Psoas muscle (tissue), 8 donors: ENCODE measurements at places on chromosomes 12 and 14. TPM values are rescaled to one million over a fixed set of nuclear protein-coding genes. Genes with fewer than 3 reads are reported as not detected.

- no peak for DNase-seq
Observed at GRCh38 chr14:22980672-22981089, 1.7 kb downstream of the AJUBA start.

B3GNT4 gene
- 0.48 TPM for polyA plus RNA-seq

DNA sequence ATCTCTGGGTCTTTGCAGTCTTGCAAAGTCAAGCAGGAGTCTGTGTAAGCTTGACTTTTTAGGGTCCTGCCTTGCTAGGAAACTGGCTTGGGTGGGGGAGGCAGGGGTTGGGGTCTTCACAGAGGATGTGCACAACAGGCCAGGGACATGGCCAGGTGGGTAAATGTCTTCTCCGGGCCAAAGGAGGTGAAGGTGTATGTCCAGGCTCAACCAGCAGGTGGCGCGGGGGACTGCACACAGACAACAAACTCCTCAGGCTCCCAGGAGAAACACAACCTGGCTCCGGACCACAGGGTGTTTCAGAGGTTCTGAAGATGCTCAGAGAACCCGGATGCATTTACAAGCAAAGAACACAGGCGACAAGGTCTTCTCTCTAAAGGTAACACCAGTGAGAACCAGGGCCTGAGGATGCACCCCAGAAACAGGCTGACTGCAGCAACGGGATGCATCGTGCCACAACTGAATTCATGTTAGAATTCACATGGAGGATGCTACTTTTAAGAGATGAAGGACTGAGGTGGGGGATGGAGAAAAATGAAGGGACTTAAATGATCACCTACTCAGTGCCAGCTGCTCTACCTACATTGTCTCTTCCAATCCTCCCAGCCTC is 56.0 kb downstream of the PLEKHG3 start:
- peak; percentile 74 for DNase-seq

- no peak for DNase-seq
Observed at GRCh38 chr14:61365667-61366212, 44.4 kb downstream of the PRKCH start.

DNA sequence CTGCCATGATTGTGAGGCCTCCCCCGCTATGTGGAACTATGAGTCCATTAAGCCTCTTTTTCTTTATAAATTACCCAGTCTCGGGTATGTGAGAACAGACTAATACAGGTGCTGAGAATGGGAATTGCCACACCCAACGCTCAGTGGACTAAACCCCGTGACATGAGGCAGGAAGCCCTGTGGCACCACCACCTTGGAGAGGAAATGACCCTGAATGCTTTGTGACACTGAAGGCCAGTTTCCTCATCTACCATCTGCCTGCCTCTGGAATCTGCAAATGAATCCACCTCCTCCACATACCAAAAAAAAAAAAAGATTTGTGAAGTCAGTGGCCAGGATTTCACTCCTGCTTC is 41.6 kb downstream of the NT5DC3 start:
- DNase-seq: peak; percentile 28

BHLHE41 gene
- polyA plus RNA-seq: 9.2 TPM

DNA sequence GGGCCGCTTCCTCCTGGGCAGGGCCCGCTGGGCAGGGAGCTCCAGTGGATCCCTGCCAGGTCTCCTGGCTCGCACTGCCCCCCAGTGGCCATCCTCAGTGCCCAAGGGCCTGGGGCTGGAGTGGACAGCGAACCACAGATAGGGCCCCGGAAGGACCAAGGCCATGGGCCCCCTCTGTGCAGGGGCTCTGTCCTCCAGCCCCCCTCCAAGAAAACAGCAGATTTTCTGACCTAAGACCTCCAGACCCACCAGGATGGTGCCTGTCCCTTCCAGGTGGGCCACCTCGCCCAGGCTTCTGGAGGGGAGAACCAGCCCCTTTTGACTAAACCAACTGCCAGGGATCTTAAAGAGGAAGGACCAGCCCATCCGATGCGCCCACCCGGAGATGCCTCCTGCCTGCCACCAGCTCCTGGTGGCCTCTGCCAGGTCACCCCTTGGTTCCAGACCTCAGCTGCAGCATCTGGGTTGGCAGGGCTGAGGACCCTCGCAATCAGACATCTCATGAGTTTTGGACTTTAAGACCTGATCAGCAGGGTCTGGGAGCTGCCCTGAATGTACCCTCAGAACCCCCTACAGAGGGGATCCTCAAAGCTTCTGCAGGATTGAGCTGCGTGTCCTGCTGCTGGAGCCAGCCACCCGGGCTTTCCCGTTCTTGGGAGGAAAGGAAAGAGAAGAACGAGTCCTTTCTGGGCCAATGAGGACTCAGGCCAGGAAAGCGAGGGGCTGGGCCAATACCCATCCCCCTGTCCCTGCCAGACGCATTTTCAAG is 325.8 kb upstream of the DIO3 start:
- DNase-seq: peak; percentile 42

GPR135 gene
- polyA plus RNA-seq: 1.3 TPM

- no peak for DNase-seq
Observed at GRCh38 chr12:130051900-130052299, 110.4 kb upstream of the FZD10 start.
